Suppressor macrophage treated with lipopolysaccharide for 4 hours (primary cell): ENCODE measurements at places on chromosomes 7 and 10.
A peak's percentile ranks its signal among the peaks of the same experiment; 100 is the strongest.

GRCh38 chr7:98619450-98620321, 2.6 kb downstream of the NPTX2 start:
- DNase-seq = peak; percentile 22

GRCh38 chr7:96397936-96398598, 76.2 kb upstream of the SLC25A13 start:
- DNase-seq = no peak

GRCh38 chr7:19051767-19052375, 65.6 kb downstream of the TWIST1 start:
- peak; percentile 71 for DNase-seq

GRCh38 chr10:101400585-101400984, 46.6 kb downstream of the BTRC start:
- DNase-seq = no peak

DNA sequence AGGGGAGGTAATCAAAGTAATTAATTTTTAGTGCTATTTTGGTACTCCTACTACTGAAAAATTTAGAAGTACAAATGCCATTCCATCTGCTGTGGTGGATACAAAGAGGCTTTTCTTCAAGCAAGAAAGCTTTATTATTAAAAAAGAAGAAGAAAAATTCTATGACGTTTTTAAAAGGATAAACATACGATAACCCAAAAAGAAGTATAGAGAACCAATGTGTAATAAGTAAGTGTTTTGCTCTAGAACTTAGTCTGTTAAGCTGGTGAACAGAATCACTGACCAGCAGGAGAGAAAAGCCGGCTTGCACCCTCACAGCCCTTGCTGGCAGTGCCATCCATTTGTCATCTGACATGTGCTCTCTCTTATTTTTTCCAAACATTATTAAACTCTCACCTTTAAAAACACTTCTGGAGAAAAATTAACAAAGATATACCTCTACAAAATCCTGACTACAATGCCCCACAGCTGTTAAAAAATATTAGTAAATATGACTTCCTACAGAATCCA, 81.5 kb downstream of the SRPK2 start:
- no peak for DNase-seq

- no peak for DNase-seq
These were observed 8.5 kb upstream of the ZNF786 start for GRCh38 chr7:149099058-149099457.

GRCh38 chr10:76769161-76769560, 868.4 kb downstream of the KCNMA1 start:
- no peak for DNase-seq

- DNase-seq = no peak
These were observed 14.9 kb downstream of the PFKFB3 start for GRCh38 chr10:6217611-6218010.

- no peak for DNase-seq
These were observed 87.2 kb downstream of the RNF216 start for GRCh38 chr7:5694221-5694754.

- no peak for DNase-seq
These were observed 135.3 kb upstream of the FAM3C start for GRCh38 chr7:121531175-121532070.

DNA sequence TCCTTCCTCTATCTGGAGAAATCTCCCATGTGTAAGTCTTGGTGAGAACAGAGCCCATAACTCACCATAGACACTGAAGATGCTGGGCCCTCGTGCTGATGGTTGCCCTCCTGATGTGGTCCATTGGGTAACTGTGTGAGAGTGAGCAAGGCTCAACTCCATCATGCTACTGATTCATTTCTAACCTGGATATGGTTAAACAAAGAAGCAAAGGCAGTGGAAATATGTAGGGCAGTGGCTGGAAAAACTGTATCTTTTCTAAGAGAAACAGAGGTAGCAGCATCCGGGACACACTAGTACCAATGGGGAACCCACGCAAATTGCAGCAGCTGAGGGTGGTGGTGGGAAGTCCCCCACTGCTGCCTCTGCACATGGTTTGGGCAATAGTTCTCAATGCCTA, 221.7 kb downstream of the KLF6 start:
- DNase-seq = no peak

DNA sequence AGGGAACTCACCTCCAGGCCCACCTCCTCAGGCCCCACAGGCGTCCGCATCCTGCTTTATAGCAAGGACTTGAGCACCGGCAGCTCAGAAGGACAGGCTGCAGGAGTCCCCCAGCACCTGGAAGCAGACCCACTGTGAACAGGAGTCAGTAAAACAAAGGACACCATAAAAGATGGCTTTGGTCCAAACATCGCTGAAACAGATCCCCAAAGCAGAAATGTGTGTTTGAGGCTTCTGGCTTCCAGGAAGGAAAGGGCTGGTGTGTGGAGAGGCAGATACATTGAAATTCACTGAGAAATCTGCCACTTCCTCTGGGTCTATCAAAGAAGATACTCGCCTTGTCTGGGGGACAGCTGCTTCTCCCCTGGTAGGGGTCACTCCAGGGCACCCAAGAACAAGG, 286.2 kb downstream of the PLXNA4 start:
- DNase-seq = no peak

DNA sequence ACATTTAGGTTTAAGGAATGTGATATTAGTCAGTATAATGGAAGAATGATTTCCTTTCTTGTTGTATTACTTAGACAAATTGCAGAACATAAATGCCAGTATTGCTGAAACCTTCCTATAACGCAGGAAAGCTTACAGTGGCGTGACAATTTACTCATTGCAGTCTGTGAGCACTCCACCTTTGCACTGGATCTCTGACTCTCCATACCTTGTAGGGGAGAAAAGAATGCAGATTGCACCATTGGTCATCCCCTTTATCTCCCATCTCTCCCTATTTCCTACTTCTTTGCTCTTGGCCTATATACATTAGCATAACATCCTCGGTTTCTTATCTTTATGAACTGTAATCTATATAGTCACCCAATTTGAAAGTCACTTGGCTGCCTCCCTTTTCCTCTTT, 28.1 kb upstream of the HYAL4 start:
- DNase-seq = no peak

DNA sequence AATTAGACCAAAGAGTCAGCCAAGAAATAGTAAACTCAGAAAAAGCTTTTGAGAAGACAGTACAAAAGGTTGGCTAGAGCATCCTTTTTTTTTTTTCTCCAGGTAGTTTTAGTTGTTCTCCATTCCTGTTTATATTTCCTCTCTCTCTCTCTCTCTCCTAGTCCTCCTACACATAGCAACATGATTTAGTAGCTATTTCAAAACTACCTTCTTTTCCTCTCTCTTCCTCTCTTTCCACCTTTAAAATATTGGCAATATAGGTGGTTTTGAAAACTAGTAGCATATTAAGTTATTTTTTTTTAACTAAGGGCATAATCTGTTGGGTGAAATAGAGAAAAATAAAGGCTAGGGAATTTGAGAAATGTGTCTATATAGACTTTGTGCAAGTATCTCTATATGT, 5.0 kb downstream of the SKIDA1 start:
- DNase-seq = no peak

DNA sequence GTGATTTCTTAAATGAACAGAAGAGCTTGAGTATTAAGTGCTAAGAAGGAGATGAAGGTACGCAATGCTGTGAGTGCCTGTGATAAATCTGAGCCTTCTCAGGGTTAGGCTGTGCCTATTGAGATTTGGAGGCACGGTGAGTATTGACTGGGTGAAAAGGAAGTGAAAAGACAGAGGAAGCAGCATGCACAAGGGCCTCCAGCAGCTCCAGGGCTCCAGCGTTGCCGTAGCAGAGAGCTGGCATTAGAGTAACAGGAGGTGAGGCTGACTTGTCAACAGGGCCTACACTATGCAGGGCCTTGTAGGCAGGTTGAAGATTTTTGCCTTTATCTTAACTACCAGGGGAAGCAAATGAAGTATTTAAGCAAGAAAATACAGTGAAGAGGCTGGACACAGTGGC, 54.1 kb upstream of the PDCD4 start:
- DNase-seq = no peak

- no peak for DNase-seq
These were observed 261.7 kb downstream of the C7orf25 start for GRCh38 chr7:42650171-42650570.

DNA sequence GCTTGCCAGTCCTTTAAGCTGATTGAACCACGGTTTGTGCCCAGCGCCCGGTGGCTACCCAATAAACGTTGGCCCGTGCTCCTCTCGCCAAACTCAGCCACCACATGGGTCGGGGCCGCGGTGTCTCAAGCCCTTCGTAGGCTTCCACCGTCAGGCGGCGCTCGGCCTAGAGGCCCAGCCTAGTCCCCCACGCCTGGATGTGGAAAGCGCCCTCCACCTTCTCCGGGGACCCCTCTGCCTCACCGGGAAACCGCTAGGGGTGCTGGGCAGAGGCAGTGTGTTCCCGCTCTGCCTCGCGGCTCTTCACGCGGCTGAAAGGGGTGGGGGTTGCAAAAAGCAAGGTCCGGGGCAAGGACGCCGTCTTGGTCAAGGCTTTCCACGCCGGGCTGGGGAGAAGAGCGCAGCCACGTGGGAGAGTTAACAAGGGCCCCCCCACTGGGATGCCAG, 29.8 kb downstream of the LEP start:
- no peak for DNase-seq

GRCh38 chr7:100891568-100892247, 2.2 kb upstream of the UFSP1 start:
- no peak for DNase-seq

DNA sequence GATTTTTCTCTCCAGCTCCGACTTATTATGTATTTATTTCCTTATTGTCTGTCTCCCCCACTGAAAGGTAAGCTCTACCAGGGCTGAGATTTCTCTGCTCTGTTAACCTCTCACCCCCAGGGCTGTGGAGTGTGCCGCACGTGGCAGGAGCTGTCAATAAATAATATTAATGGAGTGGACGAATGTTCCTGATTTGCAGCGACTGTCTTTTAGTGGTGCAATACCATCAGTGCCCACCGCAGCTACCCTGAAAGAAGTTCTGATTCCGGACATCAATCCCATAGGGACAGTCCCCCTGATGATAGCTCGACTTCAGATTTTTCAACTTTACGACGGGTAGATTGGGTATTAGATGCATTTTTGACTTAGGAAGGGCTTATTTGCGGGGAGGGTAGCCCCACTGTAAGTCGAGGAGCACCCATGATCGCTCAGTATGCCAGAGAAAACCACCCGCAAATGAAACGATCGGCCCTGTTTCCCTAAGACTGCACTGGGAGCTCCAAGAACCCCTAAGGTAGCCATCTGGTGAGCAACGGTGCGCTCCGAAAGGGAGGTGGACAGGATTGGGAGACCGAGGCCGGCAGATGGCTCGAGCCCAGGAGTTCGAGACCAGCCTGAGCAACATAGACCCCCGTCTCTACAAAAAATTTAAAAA, 986 bp upstream of the PPP2R2D start:
- DNase-seq = no peak

DNA sequence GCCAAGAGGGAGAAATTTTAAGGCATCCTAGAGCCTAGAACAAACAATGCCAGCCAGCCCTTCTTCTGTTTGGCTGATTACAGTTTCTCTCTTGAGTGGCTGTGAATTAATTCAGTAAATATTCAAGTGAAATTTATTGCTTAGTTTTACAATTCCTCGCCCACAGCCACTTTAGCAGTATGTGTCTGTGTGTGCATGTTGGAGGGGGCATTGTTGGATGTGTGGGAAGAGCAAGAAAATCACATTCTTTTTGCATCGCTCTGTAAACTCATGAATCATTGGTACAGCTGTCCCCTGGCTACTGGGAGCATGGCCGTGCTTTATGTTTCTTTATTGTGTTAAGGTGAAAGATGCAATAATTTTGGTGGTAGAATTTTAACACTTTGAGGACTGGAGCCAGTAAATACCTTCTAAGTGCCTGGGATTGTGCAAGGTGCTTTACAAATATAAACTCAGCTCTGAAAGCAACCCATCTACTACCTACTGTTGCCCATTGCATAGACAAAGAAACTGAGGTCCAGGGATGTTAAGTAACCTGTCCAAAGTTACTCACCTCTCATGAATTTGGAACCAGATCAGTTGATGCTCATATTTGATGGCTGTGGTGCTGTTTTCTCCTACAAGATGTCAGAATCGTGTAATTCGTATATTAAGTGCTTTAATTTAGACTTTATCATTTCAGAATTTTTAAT, 89.9 kb upstream of the BTBD16 start:
- DNase-seq = no peak

GRCh38 chr7:88183051-88183450, 36.8 kb downstream of the SRI start:
- DNase-seq = no peak

DNA sequence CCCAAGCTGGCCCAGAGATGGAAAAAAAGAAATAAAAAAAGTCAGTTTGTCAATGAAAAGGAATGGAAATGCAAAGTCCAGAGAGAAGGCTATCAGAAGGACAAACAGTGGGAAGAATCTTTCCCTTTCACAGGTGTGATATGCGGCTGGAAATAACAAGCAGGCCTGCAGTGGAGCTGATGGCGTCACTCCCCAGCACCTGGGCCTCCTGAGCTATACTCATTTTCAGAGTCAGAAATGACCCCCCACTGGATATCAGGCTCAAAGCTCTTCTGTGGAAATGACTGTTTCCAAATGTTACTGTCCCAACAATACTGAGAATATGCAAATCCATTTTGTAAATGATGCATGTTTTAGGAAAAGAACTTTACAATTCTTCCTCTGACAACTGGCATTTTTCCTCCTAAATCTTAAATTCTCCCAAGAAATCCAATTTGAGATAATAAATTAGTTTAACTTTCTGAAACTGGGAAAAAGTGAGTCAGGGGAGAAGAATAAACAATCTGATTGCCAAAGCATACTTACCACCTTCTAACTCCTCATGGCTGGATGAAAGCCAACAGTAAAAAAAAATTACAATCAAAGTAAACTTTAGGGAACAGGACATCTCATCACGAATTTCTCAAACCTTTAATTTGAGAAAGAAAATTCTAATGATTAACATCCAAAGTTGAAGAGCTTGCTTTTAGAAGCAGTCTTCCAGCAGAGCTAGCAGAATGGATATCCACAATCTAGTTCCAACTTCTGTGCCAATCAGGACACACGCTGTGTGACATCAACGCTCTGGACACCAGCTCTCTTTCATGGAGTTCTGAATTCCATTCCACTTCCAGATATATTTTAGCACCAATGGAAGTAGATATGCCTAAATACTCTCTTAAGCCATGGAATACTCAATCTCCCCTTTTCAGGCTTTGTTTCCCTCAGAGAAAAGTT, 5.3 kb upstream of the CUZD1 start:
- DNase-seq = no peak

DNA sequence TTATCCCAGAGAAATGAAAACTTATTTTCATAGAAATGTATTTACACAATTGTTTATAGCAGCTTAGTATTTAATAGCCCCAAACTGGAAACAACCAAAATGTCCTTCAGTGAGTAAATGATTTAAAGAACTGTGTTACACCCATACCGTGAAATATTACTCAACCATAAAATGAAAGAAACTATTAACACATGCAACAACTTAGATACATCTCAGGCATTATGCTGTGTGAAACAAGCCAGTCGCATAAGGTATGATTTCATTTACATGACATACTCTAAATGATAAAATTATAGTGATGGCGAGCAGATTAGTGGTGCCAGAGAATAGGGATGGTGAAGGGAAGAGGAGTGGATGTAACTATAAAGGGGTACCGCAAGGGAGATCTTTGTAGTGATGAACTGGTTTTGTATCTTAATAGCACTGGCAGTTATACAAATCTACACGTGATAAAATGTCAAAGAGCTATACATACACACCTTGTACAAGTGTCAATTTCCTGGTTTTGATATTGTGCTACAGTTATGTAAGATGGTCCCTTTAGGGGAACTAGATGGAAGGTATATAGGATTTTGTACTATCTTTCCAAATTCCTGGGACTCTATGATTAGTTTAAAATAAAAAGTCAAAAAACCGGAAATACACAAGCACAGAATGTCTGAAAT, 40.5 kb downstream of the MACC1 start:
- DNase-seq = no peak
